Central memory CD8-positive, alpha-beta T cell (primary cell): ENCODE measurements at places on chromosomes 12 and 14.

- H3K27me3 ChIP-seq = no peaks in the 10 kb centered on the region
- peaks cover 2% of the 10 kb centered on the region for H3K36me3 ChIP-seq
- H3K27ac ChIP-seq = no peak overlapping the region
These were observed 188.5 kb downstream of the ALX1 start for GRCh38 chr12:85468356-85469157.

DNA sequence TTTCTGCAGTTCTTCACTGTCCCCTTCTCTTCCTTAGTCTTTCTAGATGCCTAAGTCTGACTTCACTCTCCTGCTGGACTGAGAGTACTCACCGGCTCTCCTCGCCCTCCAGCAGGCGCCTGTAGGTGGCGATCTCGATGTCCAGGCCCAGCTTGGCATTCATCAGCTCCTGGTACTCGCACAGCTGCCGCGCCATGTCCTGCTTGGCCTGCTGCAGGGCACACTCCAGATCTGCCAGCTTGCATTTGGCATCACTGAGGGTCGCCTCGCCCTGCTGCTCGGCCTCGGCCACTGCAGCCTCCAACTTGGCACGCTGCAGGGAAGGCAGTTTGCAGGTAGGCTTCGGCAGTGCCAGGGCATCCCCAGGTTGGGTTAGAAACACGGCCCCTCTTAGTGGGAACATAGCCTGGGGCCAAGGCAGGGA is 5.2 kb downstream of the KRT84 start:
- DNase-seq = no peak
- peaks cover 30% of the 10 kb centered on the region for H3K27me3 ChIP-seq
- no peak overlapping the region for H3K4me3 ChIP-seq
- peaks cover 9% of the 10 kb centered on the region for H3K4me1 ChIP-seq
- H3K36me3 ChIP-seq = no peaks in the 10 kb centered on the region

DNA sequence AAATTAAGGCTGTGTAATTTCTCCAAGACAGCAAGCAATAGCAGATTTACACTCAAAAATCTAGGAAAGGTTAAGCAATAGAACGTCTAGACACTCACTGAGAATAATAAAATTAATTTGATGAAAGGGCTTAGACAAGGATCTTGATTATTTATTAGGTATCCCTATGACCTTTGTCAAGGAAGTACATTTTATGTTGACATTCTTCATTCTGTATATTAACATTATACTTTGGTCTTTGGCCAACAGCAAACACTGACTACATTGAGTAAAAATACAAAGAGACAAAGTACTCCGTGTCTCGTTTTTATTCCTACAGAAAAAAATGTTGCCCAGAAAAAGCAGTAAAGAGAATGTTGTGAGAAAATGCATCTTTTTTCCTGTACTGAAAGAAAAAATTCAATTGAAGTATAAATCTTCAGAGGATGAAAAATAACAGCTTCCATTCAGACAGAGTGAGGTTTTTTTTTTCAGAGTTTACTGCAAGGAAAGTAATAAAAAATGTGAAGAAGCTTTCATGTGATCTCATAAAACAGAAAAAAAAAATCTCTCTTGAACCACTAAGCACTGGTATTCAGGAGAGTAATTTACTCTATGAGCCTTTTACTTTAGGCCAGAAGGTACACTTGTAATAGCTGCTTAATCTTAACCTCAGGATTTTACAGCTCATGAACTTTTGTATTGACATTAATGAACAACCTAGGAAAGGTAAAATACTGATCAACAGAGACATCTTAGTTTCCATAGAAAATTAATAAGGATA is 605.0 kb downstream of the FSCB start:
- no peaks in the 10 kb centered on the region for H3K36me3 ChIP-seq
- H3K4me3 ChIP-seq = no peak overlapping the region
- H3K4me1 ChIP-seq = no peaks in the 10 kb centered on the region
- no peak overlapping the region for H3K27ac ChIP-seq

DNA sequence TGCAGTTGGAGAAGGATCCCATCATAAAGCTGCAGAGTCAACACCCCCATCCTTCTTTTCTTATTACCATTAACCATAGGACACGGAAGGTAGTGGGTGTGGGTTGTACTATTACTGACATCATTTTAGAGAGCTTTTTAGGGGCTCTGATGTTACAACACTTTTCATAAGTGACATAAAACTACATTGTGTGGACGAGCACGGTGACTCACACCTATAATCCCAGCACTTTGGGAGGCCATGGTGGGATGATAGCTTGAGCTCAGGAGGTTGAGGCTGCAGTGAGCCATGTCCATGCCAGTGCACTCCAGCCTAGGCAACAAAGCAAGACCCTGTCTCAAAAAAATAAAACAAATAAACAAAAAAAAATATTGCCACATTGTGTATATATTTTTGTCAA is 167.1 kb downstream of the DUSP6 start:
- H3K27me3 ChIP-seq = peaks cover 6% of the 10 kb centered on the region
- no peaks in the 10 kb centered on the region for H3K36me3 ChIP-seq
- no peaks in the 10 kb centered on the region for H3K4me1 ChIP-seq
- no peak for DNase-seq
- no peak overlapping the region for H3K27ac ChIP-seq

DNA sequence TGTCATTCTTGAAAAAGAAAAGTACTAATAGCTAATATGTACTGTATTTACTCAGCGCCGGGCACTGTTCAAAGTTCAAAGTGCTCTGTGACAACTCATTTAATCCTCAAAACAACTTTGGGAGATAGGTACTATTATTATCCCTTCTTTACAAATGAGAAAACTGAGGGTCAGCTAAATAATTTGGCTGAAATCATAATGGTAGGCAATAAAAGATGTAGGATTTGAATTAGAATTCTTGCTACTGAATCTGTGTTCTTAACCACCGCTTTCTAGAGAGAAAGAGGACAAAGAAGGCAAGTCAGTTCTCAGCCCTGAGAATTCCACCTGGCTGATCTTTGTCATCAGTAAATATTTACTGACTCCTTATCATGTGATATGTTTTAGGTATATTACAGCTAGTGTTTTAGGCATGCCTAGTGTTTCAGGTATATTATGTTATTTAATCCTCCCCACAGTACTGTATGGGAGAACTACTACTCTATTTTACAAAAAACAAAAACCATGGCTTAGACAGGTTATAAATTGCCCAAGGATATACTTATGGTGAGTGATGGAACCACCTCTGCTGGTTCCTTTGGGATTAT is 205.7 kb upstream of the GZMB start:
- no peak for DNase-seq
- H3K36me3 ChIP-seq = no peaks in the 10 kb centered on the region
- no peaks in the 10 kb centered on the region for H3K4me1 ChIP-seq

GRCh38 chr12:28294300-28294699 is 104.0 kb downstream of the CCDC91 start:
- H3K36me3 ChIP-seq = peaks cover 6% of the 10 kb centered on the region
- peaks cover 11% of the 10 kb centered on the region for H3K4me1 ChIP-seq
- DNase-seq = no peak

GRCh38 chr12:1812650-1813302 is 7.6 kb upstream of the LRTM2 start:
- H3K4me1 ChIP-seq = no peaks in the 10 kb centered on the region
- no peak overlapping the region for H3K4me3 ChIP-seq
- H3K27ac ChIP-seq = no peak overlapping the region
- peaks cover 1% of the 10 kb centered on the region for H3K36me3 ChIP-seq

- no peak for DNase-seq
- no peak overlapping the region for H3K27ac ChIP-seq
- H3K4me1 ChIP-seq = no peaks in the 10 kb centered on the region
- no peaks in the 10 kb centered on the region for H3K36me3 ChIP-seq
- no peak overlapping the region for H3K4me3 ChIP-seq
- H3K27me3 ChIP-seq = no peaks in the 10 kb centered on the region
These were observed 14.8 kb upstream of the OR6J1 start for GRCh38 chr14:22658946-22659345.

GRCh38 chr12:110266980-110267620 is 13.9 kb upstream of the ATP2A2 start:
- H3K4me3 ChIP-seq = no peak overlapping the region
- no peak overlapping the region for H3K27ac ChIP-seq
- no peaks in the 10 kb centered on the region for H3K36me3 ChIP-seq
- no peak for DNase-seq
- H3K4me1 ChIP-seq = no peaks in the 10 kb centered on the region
- H3K27me3 ChIP-seq = peaks cover 28% of the 10 kb centered on the region

DNA sequence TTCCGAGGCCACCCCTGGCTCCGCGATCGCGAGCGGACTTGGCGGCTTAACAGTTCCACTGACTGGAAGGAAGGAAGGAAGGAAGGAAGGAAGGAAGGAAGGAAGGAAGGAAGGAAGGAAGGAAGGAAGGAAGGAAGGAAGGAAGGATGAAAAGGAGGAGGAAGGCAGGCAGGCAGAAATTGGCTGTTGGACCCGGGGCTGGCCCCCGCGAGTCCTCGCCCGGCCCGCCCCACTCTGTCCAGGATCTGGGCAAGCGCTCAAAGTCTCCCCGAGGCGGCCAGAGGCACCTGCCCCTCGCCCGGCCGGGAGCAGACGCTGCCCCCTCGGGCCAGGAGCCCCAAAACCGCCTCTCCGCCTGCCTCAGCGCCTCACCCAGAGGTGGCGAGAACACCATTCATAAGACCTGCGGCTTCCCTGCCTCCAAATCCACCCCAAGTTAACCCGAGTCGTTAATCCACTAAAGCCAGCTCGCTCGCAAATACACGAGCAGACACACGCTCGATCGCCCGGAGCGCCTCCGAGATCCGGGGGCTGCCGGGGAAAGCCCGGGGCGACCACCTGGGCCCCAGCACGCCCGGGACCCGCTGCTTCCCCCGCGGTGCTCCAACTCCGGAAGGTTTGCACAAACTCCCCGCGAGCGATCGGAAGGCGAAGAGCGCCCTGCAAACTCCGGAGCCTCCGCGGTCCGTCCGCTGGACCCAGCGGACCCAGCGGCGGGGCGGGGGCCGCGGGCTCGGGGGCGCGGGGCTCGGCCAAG is 844 bp downstream of the DPF3 start:
- DNase-seq = no peak
- H3K27me3 ChIP-seq = peaks cover 66% of the 10 kb centered on the region
- peak overlapping the region; percentile 70 for H3K27ac ChIP-seq
- peaks cover 3% of the 10 kb centered on the region for H3K36me3 ChIP-seq
- peaks cover 28% of the 10 kb centered on the region for H3K4me1 ChIP-seq

DNA sequence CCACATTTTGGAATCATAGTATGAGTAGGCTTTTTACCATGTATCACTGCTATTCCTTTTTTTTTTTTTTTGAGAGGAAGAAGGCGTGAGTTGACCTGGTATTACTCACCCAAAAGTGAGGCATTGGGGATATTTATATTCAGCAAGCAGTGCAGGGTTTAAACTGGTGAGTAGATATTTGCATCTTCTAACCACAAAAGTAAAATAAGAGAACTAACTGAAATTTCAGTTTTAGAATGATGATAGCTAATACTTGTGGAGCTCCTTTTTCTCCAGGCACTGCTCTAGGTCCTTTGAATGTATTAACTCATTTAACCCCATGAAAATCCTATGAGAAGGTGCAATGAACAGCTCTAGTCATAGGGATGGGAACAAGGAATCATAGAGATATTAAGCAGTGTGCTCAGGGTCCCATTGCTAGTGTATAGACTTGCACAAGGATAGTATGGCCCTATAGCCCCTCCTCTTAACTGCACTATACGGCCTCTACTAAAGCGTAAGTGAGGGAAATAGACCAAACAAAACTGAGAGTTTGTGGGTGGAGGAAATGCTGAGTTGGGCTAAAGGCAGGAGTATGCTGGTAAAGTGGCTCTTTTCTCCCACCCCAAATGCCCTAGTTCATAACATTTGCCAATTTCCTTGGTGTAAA is 104.3 kb upstream of the MAX start:
- H3K27ac ChIP-seq = peak overlapping the region; percentile 67
- H3K36me3 ChIP-seq = peaks cover 9% of the 10 kb centered on the region
- H3K27me3 ChIP-seq = no peaks in the 10 kb centered on the region
- peak overlapping the region; percentile 39 for H3K4me3 ChIP-seq
- DNase-seq = no peak

DNA sequence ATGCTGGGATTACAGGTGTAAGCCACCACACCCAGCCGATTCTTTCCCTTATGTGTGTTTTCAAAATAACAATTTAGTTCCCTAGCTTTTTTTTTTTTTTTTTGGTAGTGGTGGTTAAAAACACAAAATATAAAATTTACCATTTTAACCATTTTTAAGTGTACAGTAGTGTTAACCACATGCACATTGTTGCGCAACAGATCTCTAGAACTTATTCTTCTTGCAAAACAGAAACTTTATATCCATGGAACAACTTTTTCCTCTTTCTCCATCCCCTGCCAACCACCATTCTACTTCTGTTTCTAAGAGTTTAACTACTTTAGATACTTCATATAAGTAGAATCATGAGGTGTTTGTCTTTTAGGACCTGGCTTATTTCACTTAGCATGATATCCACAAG is 1.1 kb upstream of the NDUFA12 start:
- peak overlapping the region; percentile 90 for H3K27ac ChIP-seq
- H3K4me3 ChIP-seq = peak overlapping the region; percentile 89
- peaks cover 13% of the 10 kb centered on the region for H3K36me3 ChIP-seq
- H3K4me1 ChIP-seq = peaks cover 19% of the 10 kb centered on the region

GRCh38 chr14:49895480-49895879 is 2.6 kb downstream of the ARF6 start:
- H3K27ac ChIP-seq = peak overlapping the region; percentile 95
- DNase-seq = no peak

DNA sequence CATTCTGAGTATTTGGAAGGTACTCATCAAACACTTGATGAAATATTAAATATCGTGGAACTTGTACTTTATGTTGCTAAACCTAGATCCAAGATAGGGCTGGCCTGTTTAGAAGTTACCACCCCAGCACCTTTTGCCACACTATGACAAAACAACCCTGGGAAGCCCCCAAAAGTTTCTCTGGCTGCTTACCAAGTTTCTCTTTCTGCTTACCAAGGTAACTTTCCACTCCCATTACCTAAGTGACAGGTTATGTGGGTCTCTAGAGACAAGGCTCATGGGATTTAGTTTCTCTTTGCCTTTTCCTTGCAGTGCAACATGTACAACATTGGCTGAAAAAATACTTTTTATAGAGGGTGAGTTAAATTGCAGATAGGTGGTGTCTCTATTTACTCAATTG is 28.9 kb upstream of the PPM1A start:
- DNase-seq = no peak
- no peak overlapping the region for H3K27ac ChIP-seq
- H3K4me1 ChIP-seq = no peaks in the 10 kb centered on the region
- H3K27me3 ChIP-seq = no peaks in the 10 kb centered on the region
- no peak overlapping the region for H3K4me3 ChIP-seq

DNA sequence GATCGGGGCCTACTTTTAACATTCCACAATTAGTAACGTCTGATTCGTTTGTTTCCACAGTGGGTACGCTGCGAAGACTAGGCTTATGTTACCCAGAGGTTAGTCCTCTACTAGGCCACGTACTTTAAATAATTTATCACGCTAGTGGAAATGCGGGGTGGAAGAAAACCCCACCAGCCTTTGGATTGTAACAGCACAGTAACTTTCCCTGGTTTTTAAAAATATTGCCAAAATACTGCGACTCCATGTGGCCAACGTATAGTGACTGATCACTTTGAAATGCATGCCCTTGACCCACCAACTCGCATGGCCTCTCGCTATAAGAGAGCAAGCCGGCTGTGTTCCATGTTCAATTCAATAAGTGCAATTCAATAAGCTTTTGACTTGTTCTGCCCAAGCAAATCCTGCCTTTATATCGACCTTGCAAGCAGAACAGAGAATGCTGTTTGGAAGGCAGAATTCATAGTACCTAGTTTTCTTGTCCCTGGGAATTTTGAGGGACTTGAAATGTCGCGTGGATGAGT is 882 bp upstream of the GTF2A1 start:
- H3K36me3 ChIP-seq = peaks cover 26% of the 10 kb centered on the region
- peak overlapping the region; percentile 98 for H3K4me3 ChIP-seq
- no peaks in the 10 kb centered on the region for H3K27me3 ChIP-seq
- H3K27ac ChIP-seq = peak overlapping the region; percentile 100
